H7 (cell line): ENCODE measurements at places on chromosomes 7 and 10. TPM values are rescaled to one million over a fixed set of nuclear protein-coding genes. Genes with fewer than 3 reads are reported as not detected.

The KCNH2 gene
- total RNA-seq = 9.3 and 9.5 TPM in 2 replicates

The VSIR gene
- 0.04 and 0.31 TPM in 2 replicates for total RNA-seq

The GRID2IP gene
- total RNA-seq = 0.28 and 0.33 TPM in 2 replicates

The RNF148 gene
- 0.48 TPM in 1 of 2 replicates, not detected in the other for total RNA-seq

GRCh38 chr10:122379537-122379936 is 5.0 kb downstream of the PLEKHA1 start:
- DNase-seq = no peak

GRCh38 chr7:141956084-141956483 is 9.3 kb upstream of the CLEC5A start:
- DNase-seq = no peak

GRCh38 chr7:43479042-43479441 is 103.9 kb upstream of the STK17A start:
- no peak for DNase-seq

DNA sequence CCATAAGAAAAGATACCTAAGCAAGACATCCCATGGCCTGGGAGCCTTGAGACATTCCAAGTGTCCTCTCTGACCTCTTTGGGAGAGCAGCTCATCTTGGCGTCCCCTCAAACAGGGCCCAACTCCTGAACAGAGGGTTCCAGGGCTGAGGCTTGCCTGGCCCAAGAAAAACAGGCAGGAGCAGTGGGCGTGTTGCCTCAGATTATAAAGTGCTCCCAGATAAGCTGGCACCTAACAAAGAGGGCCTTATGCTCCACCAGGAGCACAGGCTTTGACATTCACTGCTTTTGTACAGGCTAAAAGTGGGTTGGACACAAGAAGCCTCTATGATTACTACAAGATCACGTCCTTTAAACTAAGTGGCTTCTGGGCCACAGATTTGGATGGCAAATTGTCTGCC is 193.1 kb downstream of the FGFR2 start:
- DNase-seq = no peak

DNA sequence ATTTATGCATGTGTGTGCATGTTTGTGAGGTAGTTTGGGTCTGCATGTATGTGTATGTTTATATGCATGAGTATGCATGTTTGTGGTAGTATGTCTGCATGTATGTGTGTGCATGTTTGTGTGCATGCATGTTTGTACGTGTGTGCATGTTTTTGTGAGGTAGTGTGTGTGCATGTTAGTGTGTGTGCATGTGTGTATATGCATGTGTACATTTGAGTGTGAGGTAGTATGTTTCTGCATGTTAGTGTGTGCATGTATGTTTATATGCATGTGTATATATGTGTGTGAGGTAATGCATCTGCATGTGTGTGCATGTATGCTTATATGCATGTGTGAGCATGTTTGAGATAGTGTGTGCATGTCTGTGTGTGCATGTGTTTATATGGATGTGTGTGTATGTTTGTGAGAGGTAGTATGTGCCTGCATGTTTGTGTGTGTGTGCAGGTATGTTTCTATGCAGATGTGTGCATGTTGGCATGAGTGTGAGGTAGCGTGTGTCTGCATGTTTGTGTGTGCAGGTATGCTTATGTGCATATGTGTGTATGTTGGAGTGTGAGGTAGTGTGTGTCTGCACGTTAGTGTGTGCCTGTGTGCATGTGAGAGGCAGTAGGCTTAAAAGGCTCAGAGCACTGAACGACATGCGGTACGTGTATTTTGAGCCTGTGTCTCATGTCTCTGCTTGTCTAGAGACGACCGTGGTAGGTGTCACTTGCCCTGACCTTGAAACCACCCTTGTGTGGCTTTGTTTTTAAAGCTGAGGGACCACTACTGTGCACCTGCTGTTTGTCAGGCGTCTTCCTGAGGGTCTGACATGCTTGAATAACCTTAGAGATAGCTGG is 43.7 kb downstream of the PFKP start:
- no peak for DNase-seq

GRCh38 chr10:79088176-79088575 is 19.4 kb downstream of the ZMIZ1 start:
- DNase-seq = no peak

- no peak for DNase-seq
Observed at GRCh38 chr7:139704308-139704879, 73.4 kb downstream of the HIPK2 start.

DNA sequence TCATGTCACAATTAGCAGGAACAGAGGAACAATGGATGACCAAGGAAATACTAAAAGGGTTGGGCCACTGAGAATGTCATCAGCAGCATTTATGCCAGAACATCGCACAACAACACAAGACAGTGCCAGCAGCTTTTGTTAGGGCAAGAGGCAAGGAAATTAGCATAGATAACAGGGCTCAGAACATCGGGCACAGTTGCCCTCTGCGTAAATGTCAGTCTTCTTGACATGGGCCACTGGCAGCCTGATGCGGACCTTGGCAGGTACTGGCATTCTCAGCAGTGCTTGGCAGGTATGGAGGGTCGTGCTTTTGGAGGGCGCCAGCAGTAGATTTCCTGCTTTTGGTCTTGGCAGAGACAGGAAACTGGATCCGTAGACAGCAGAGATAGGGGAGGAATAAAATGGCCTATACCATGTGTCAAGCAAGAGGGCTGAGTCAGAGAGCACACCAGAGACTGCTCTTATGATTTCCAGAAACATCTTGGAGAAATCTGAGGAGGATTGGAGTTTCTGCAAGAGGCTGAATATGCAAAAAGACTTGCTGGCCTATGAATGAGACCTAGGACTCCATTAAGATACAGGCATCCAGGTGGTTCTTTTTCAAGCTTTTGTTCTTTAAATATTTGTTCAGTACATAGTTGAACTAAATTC is 371.5 kb upstream of the MTPN start:
- DNase-seq = no peak

DNA sequence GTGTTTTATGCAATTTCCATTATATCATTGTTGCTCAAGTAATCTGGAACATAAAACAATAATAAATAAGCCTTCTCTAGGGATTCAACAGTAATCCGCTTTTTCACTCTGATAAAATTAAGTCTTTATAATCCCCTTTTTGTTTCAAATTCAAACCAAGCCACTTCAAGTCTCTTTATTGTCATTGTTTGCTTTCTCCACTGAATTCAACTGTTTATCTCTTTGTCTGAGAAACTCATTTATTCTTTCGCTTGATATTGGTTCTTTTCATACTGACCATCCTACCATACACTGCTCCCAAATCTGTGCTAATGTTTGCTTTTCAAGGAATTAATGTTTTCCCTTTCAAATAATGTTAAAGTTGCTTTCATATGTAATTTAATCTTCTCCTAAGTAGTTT is 550.4 kb upstream of the PCDH15 start:
- no peak for DNase-seq

DNA sequence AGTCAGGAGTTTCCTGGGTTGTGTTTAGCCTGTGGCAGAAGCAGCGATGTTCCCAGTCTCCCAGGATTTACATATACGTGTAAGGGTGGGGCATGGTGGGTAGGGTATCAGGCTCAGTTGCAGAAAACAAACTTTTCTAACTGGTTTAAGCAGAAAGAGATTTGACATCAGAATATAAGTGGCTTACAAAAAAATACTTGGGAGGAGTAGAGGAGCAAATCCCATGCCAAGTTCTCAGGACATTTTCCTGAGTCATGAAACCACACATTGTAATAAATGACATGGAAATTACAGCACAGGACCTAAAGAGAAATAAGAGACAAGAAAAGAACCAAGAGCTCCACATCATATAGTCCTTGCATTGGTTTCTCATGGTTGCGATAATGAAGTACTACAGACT is 26.2 kb upstream of the FRMD4A start:
- no peak for DNase-seq

GRCh38 chr10:112782200-112782907 is 167.7 kb upstream of the TCF7L2 start:
- DNase-seq = no peak

- no peak for DNase-seq
Observed at GRCh38 chr10:130190737-130191115, 54.5 kb downstream of the GLRX3 start.
